Activated T-helper 1 cell treated with anti-CD3 and anti-CD28 coated beads, Interleukin-12 subunit alpha, Interleukin-12 subunit beta, Interleukin-2, Interleukin-4 antibody, amounts not matched to agents 30 ng/mL and 10 ng/mL and 1 ng/mL, durations not matched to agents 14 hours and 24 hours and 36 hours (primary cell): ENCODE measurements at places on chromosomes 3 and 15.
A peak's percentile ranks its signal among the peaks of the same experiment; 100 is the strongest.

GRCh38 chr15:74234598-74234875, 1.6 kb upstream of the CCDC33 start:
- DNase-seq: no peak

- DNase-seq: no peak
Observed at GRCh38 chr3:2851835-2852234, 258.3 kb downstream of the IL5RA start.

DNA sequence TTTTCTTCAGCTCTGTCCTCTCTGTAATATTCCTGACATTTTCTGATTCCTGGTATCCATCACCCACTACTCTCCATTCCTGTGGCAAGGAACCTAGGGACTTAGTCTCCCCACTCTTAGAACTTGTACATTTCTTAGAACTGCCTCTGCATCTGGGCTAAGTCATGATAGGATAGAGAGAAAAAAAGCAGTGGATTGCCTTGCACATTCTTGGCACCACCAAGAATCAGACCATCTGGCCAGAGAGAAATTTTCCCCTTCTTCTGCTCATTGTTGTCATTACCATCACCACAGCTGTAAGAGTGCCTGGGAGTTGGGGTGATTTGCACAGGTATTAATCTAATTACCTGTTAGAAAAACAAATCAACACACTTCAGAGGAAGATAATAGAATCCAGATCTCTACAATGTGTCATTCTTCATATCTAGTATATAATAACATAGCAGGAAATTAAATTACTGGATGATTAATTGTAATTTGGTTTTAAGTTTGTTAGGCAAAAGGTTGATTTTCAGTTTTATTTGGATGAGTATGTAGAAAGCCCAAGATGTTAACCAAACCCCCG, 264.8 kb upstream of the ZPLD1 start:
- DNase-seq: no peak

DNA sequence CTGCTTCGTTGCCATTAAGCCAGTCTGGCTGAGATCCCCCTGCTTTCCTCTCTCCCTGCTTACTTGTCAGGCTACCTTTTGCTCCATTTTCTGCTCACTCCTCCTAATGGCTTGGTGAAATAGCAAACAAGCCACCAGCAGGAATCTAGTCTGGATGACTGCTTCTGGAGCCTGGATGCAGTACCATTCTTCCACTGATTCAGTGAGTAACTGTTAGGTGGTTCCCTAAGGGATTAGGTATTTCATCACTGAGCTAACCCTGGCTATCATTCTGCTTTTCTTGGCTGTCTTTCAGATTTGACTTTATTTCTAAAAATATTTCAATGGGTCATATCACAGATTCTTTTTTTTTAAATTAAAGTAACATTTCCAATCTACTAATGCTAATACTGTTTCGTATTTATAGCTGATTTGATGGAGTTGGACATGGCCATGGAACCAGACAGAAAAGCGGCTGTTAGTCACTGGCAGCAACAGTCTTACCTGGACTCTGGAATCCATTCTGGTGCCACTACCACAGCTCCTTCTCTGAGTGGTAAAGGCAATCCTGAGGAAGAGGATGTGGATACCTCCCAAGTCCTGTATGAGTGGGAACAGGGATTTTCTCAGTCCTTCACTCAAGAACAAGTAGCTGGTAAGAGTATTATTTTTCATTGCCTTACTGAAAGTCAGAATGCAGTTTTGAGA, 25.0 kb downstream of the CTNNB1 start:
- no peak for DNase-seq

DNA sequence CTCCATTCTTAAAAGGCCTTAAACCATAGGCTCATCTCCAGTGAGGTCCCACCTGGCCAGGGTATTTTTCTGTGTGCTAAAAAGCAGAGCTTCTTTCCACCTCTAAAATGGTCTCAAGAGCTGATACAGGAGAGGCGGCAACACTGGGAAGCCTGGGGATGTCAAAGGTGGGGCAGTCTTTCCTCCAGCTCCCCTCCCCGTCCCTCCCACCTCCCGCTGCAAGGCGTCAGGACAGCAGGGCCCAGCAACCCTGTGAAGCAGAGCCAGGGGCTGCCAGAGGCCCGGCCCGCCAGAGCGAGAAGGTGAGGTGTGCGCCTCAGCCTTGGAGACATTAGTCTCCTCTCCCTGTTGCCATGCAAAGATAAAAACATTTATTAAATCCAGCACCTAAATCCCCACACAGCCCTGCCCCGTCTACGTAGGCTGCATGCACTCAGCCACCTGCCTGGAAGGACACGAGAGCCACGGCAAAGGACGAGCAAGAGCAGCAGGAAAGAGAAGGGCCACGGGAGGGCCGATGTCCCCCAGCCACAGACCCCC, 75.6 kb downstream of the FAM174B start:
- DNase-seq: no peak

- DNase-seq: no peak
Observed at GRCh38 chr15:66298803-66299251, 5.5 kb downstream of the DIS3L start.

DNA sequence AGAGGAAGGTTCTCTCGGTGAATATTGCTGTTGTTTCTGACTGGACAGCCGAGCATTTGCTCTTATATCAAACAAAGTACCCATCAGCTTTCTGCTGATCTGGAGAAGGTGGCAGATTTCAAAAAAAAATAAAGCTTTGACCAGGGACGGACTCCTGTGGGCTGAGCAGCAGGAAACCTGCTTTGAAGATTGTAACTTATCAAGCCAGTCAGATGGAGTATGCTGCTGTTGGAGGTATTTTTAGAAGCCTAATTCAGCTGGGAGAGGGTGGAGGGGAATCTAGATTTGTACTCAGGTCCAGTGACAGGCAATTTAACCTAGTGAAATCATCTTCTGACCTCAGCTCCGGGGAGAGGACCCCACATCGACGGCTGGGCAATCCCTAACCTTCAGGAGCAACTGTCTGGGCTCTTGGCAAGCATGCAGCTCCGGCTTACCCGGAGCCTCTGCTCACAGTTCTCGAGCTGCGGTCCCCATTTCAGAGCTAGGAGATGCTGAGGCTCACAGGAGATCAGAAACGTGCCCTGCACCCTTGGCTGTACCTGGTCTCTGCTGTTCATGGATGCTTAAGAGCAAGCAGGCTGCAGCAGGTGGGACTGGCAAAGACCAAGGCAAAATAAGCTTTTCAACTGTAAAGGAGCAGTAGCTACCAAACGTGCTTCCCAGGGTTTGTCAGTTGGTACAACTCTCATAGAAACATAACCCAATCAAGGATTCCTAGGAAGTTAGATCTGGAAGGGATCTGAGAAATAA, 89.3 kb upstream of the ST8SIA2 start:
- DNase-seq: no peak

DNA sequence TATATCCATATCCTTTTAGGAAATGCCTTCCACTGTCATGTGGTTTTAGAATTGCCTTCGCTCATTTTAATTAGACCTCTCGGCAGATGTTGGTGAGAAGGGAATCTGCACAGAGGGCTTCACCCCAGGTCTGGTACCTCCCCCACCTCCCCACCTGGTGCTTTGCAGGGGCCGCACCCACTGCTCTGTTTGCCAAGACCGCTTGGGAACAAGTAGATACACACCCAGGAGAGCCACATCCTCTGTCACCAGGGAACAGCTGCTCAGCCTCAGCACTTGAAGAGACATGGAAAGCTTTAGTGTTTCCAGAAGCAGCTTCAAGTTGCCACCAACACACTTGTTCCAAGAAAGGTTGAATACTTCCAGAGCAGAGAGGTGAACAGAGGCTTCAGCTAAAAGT, 21.8 kb downstream of the LRRC31 start:
- no peak for DNase-seq

DNA sequence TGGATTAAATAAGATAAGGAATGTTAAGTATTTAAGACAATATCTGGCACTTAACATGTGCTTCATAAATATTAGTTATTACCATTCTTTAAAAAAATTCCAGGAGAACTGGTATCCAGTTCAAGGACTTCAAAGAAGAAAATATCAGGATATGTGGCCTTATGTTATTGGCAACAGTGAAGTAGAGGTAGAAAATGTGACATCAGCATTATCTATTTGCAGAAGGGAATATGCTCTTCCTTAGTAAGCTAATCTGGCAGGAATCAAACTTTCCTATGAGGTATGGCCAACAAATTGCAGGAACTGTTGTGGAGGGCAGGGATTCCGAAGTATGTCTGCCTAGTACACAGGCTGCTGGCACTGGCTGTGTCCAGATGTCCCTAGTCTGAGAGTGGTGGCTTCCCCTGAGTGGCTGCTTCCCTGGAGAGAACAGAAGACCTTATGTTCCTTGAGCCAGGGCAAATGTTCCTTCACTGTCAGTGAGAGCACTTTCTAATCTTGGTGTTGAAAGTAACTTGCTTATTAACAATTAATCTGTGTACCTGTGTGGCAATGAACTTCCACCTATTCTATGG, 351.7 kb upstream of the THRB start:
- no peak for DNase-seq

GRCh38 chr3:31369637-31370379, 162.9 kb upstream of the STT3B start:
- no peak for DNase-seq

DNA sequence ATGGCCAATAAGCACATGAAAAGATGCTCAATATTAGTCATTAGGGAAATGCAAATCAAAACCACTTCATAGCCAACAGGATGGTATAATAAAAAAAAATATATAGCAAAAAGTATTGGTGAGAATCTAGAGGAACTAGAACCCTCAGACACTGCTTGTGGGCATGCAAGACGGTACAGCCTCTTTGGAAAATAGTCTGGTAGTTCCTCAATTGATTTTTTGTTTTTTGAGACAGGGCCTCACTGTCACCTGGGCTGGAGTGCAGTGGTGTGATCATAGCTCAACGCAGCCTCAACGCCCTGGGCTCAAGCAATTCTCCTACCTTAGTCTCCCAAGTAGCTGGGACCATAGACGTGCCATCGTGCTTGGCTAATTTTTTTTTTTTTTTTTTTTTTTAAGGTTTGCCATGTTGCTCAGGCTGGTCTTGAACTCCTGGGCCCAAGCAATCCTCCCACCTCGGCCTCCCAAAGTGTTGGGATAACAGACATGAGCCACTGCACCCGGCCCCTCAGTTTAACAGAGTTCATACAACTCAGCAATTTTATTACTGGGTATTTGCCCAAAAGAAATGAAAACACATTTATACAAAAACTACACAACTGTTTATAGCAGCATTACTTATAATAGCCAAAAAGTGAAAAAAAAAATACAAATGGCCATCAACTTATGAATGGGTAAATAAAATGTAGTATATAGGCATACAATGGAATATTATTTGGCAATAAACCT, 5.1 kb downstream of the PRC1 start:
- no peak for DNase-seq

DNA sequence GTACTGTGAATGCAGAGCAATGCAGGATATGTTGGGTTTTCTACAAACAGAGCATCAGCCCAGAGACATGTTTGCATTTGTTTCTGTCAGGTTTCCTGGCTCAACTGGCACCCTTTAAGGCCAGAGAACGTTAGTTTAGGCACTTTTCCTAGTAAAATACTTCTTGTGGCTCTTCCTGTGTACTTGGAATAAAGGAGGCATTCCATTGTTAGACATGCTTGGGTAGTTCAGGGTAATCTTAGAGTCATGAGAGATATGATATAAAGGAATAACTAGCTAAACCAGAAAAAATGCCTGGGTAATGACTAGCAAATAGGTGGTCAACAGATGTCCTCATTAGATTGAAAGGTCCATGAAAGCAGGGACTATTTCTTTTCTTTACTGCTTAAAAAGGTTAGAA, 60.4 kb upstream of the RBM5 start:
- no peak for DNase-seq

DNA sequence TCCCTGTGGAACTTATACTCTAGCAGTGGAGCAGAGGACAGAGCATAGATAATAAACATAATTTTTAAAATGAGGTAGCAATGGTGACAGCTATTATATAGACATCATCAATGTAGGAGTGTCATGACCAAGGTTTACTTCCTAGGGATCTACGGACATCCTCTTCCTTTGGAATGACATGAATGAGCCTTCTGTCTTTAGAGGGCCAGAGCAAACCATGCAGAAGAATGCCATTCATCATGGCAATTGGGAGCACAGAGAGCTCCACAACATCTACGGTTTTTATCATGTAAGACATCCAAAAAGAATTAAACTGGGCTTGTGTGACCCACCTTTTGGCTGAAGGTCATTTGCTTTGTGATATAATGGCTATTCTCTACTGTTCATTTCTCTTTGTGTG, 30.1 kb upstream of the CAPN3 start:
- DNase-seq: no peak

GRCh38 chr15:70853973-70854665, at the start of gene LARP6:
LARP6 (minus strand) TSS chr15:70854157; CDS start chr15:70854088, 69 bp downstream.
- DNase-seq: no peak

- no peak for DNase-seq
Observed at GRCh38 chr15:33679061-33679460, 289.2 kb upstream of the CHRM5 start.

GRCh38 chr3:197006446-197006845, 23.2 kb downstream of the MELTF start:
- DNase-seq: no peak

GRCh38 chr3:126084768-126085180, 850 bp upstream of the SLC41A3 start:
- no peak for DNase-seq

DNA sequence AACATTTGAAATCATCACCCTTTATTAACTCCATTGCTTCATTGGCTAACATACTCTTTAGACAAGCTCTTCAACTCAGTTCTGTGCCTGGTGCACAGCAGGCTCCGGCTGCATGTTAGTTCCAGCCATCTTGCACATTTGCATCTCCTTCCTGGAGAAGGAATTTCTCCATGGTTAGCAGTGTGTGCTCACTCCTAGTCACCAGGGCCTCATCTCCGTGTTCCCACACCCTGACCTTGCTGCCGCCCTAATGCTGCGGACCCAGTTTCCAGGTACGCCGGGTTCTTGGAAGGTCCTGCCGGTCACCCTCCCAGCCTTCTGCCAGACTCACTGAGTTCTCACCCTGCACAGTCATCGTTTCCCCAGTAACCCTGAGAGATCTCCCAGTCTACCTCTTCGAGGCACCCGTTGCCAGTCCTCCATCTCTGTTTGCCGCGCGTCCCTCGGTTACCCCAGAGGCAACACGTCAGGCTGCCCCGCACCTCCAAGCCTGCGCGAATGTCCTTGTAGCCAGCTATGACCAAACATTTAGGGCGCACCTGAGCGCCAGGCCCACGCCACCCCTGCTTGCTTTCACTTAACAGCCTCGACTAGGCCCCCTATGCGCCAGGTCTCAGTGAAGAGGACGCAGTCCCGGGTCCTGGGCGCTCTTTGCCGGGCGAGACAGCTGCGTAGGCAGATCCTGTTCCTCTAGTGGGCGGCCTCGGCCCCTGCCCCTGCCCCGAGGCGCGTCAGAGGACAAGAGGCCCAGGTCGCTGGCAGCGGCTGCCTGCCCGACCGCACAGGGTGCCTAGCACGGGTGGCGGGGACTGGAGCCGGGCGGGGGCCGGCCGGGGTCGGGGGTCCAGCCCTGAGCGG, 747 bp upstream of the ZNF592 start:
- DNase-seq: peak; percentile 66

GRCh38 chr3:188701485-188701969, 470.2 kb upstream of the TPRG1 start:
- DNase-seq: no peak

- DNase-seq: no peak
Observed at GRCh38 chr15:40357246-40357645, 773 bp upstream of the DISP2 start.

GRCh38 chr15:101188637-101189408, 63.0 kb downstream of the CHSY1 start:
- DNase-seq: no peak

GRCh38 chr15:99635794-99636193, 70.0 kb downstream of the MEF2A start:
- DNase-seq: no peak
